ENCODE measurements at places on chromosomes 7 and 10. TPM values are rescaled to one million over a fixed set of nuclear protein-coding genes. Genes with fewer than 3 reads are reported as not detected.

CFAP70 gene
- 1.4 TPM for total RNA-seq

LIPJ gene
- total RNA-seq: not detected

TMEM176B gene
- total RNA-seq: 44.9 TPM

VAX1 gene
- total RNA-seq: not detected

BZW2 gene
- 285 TPM for total RNA-seq

SPAM1 gene
- total RNA-seq: 0.24 TPM

IRF5 gene
- 1.6 TPM for total RNA-seq

EN2 gene
- not detected for total RNA-seq

EXOC4 gene
- 30.8 TPM for total RNA-seq

FFAR4 gene
- total RNA-seq: 0.08 TPM

EXOC6 gene
- 9.9 TPM for total RNA-seq

PRSS2 gene
- total RNA-seq: not detected

ARHGAP12 gene
- 21.7 TPM for total RNA-seq

SPDYE2B gene
- total RNA-seq: not detected

SPDYE5 gene
- not detected for total RNA-seq

TAS2R3 gene
- 0.35 TPM for total RNA-seq

BLVRA gene
- total RNA-seq: 48.6 TPM

TAS2R4 gene
- total RNA-seq: 0.54 TPM

C7orf25 gene
- 5.2 TPM for total RNA-seq

CRYGN gene
- not detected for total RNA-seq

TMEM176A gene
- 26.1 TPM for total RNA-seq

SLC18A3 gene
- total RNA-seq: not detected

MOGAT3 gene
- not detected for total RNA-seq

IL2RA gene
- total RNA-seq: 0.73 TPM
